ENCODE measurements at places on chromosomes 12 and 14.

GRCh38 chr14:26622611-26623010 is 24.8 kb upstream of the NOVA1 start:
- DNase-seq = no peak

GRCh38 chr12:45568808-45569207 is 160.7 kb upstream of the ARID2 start:
- peak; percentile 67 for DNase-seq

DNA sequence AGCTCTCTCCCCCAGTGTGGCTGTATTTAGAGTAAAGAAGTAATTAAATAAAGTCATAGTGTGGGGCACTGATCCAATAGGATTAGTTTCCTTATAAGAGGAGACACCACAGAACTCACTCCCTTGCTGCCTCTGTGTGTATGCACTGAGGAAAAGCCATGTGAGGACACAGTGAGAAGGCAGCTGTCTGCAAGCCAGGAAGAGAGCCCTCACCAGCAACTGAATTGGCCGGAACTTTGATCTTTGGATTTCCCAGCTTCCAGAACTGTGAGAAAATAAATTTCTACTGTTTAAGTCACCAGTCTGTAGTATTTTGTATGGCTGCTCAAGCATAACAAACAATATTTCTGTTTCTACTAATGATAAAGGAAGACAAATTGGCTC is 368.7 kb upstream of the PRICKLE1 start:
- no peak for DNase-seq

GRCh38 chr12:59298296-59298695 is 297.5 kb upstream of the SLC16A7 start:
- DNase-seq = no peak

DNA sequence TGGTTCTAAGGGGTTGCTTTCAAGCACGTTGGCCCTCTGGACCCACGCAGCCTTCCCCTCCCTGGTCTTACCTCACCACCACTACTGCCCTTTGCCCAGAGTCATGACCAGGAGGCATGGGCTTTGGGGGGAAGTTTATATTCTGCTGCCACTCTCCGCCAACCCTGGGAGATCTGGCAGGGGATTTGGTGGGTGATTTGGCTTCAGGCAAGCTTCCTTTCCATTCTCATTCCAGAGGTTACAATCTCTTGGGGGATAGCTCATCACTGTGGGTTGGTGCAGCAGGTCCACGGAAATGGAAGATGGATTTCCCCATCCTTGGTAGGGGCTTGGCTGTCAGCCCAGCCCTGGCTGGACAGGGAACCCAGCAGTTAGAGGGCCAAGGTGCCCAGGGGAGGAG is 6.3 kb downstream of the PAH start:
- no peak for DNase-seq

GRCh38 chr12:6626654-6627283 is 9.0 kb downstream of the LPAR5 start:
- DNase-seq = no peak

DNA sequence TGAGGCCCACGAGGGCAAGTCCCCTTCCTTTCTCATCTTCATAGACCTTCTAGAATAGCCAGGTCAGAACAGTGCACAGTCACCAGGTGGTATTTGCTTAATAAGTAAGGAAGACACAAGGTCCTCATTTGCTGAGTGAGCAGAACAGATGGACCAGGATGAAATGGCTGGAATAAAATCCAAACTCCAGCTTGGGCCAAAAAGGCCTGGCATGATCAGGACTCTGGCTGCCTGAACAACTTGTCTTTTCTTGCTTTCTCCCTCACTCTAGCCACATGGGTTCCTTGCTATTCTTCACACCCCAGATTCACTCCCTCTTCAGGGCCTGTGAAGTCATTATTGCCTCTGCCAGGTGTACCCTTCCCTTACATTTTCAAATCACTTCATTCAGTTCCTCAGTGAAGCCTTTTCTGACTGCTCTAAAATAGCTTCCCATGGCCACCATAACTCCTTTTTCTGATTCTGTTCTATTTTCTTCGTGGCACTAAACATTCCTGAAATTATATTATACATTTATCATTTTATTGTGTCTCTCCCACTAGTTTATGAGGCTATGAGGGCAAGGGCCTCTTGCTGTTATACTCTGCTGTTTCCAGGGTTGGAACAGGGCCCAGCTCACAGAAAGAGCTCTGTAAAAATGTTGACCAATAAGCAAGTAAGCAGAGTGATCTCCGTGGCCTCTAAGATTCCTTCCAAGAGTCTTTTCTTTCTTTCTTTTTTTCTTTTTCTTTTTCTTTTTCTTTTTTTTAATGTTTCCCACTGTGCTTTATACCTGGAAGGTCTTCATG is 150.8 kb downstream of the TTC8 start:
- DNase-seq = no peak

GRCh38 chr12:51217133-51217967 is 512 bp downstream of the POU6F1 start:
- no peak for DNase-seq

GRCh38 chr12:113842699-113843098 is 123.4 kb downstream of the RBM19 start:
- DNase-seq = no peak

DNA sequence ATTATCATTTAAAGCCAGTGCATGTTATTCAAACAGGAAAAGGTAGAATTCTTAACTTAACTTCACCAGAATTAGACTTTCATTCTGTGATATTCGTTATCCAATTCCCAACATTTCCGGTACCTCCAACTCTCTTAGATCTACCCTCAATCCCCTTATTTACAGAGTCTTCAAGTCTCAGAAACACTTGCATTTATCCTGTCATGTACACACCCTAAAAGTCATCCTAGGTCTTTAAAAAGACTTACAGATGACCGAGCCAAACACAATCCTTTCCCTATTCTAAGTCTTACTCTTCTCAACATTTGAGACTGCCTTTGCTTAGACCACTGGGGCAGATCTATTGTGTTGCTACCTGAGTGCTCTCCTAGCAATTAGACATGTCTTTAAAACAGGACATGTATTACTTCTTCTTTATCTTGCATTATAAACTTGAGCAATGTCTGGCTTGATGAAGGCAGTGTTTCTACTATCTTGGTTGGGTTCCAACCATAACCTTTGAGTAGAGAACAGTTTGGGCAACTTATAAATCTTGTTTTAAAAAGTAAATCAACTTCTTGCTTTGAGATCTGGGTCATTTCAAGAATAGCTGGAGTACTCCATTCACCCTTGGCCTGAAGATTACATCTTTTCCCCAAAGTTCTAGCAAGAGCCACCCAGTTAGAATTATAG is 140.6 kb upstream of the PLEKHG7 start:
- DNase-seq = no peak

DNA sequence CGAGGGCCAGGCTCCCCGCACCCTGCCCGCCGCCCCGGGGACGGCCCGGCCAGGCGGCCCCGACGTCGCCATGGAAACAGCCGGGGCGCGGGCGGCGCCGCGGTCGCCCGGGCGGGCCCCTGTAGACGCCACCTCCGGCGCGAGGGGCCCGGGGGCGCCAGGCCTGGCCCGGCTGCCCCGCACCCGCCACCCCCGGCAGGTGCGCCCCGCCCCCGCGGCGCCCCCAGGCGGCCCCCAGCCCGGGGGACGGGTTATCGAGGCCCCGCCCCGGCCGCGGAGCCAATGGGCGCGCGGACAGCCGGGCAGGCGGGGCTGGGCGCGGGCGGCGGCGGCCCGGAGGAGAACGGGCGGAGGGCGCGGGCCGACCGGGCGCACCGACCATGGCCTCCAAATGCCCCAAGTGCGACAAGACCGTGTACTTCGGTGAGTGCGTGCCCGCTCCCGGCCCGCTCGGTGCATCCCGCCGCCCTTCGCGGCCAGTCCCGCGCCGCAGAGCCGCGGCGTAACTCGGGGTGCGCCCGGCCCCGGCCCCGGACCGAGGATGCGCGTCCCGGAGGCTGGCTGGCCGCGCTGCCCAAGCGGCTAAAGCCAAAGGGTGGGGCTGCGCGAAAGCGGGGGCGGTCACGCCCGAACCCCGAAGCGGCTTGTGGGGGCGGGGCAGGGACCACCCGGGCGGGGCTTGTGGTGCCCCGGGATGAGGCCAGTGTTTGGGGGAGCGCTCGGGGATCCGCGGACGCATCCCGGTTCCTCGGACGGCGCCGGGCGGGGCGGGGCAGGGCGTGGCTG is at the start of gene CRIP2:
CRIP2 (plus strand) TSS at position 339 of the 786 bp plus-strand sequence; CDS start at position 381, 42 bp downstream.
- no peak for DNase-seq

DNA sequence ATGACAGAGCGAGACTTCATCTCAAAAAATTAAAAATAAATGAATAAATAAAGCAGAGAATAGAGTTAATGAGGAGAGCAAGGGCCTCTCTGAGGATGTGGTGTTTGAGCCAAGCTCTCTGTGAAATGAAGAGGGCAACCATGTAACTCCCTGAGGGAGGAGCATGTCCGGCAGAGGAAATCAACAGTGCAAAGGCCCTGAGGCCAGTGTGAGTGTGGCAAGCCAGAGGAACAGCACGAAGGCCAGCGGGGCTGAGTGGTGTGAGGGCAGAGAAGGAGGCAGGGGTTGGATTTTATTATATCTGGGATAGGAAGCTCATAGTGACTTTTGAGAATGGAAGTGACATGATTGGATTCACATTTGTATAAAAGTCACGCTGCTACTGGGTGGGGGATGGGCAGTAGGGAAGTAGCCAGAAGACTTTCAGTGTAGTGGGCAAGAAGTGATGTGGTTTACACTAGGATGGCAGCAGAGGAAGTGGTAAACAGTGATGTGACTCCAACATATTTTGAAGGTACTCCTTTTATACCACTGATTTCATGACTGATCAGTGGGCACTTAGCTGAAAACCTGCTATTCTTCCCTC is 10.3 kb upstream of the LRP1-AS start:
- peak; percentile 59 for DNase-seq

GRCh38 chr12:19896041-19896440 is 456.7 kb downstream of the AEBP2 start:
- no peak for DNase-seq

DNA sequence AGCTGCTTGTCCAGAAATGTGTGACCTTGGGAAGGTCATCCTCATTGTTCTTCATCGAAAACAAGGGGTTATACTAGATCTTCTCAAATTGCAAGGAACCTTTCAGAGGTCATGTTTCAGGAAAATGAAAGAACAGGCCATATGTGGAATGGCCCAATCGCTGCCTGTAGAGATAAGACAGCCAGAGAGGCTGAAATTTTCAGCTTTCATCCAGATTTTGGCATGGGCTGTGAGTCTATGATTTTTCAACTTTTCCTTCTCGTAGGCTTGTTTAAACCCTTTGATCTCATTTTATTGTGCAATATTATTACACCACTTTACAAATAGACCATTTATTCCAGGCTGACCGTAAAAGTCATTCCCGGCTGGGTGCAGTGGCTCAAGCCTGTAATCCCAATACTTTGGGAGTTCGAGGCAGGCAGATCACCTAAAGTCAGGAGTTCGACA is 17.1 kb upstream of the ATXN2 start:
- DNase-seq = no peak

- DNase-seq = no peak
These were observed 21.4 kb downstream of the CKB start for GRCh38 chr14:103501041-103501870.

- DNase-seq = peak; percentile 27
These were observed at the start of gene MGST1 for GRCh38 chr12:16347391-16348298. Gene MGST1 (plus strand): TSS chr12:16347645. CDS start chr12:16354253, 6,608 bp downstream.

GRCh38 chr12:114690267-114691135 is 6.5 kb upstream of the TBX3 start:
- DNase-seq = no peak

DNA sequence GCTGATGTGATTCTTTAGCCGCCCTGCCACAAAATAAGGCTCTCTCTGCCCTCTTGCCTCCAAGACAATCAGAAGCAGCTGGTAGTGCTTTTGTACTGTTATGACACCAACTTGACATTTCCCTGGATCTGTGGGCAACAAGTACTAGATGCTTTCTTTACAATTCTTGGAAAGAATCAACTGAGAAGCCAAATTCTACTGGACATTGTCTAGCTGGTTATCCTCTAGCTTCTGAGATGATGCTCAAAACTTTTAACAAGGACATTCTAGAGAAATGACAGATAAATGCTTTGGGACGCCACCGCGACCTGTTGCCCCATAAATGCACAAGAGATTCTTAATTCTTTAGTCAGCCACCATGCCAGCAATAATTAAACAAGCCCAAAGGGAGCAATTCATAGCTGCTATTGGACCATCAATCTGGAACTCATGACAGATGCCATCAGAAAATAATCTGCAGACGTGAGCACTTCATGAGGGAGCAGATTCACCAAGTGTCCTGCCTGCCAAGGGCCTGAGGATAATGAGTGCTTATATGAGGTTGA is 22.8 kb downstream of the FMNL3 start:
- DNase-seq = no peak

- no peak for DNase-seq
These were observed 46.5 kb downstream of the BTBD7 start for GRCh38 chr14:93286212-93286890.

DNA sequence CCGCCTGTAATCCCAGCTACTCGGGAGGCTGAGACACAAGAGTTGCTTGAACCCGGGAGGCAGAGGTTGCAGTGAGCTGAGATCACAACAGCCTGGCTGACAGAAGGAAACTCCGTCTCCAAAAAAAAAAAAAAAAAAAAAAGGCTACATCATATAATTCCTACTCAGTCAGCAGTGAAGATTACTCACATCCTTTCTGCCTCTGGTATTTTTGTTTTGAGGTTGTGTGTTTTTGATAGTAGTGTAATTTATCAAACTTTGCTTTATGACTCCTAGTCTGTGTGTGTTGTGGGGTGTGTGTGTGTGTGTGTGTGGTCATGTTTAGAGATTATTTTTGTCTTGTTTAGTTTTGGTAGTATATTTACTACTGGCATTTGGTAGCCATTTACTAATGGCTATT is 29.8 kb upstream of the DLGAP5 start:
- DNase-seq = no peak

DNA sequence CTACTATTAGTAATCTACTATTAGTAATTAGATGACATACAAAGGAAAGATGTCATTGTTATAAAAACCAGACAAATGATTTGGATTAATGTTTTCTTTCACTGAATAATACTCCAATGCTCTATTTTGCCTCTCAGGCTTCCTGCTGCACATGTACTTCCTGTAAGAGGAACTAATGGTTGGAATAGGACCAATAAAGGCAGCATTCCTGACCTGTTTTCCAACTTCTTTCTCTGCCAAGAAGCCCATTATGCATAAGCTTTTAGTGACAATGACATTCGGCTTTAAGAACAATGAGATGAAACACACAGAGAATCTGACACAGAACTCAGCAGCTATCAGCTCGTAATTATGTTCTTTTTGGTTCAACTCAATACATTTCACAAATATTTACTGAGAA is 5.2 kb upstream of the C12orf56 start:
- no peak for DNase-seq

- no peak for DNase-seq
These were observed 184.4 kb downstream of the TMEM132D start for GRCh38 chr12:129719416-129719815.

- peak; percentile 83 for DNase-seq
These were observed 3.3 kb downstream of the EEF1AKMT3 start for GRCh38 chr12:57775563-57776246.

Data from inflammatory macrophage treated with lipopolysaccharide for 1 hour (primary cell).